ENCODE measurements at places on chromosomes 1 and 21. TPM values are rescaled to one million over a fixed set of nuclear protein-coding genes. Genes with fewer than 3 reads are reported as not detected.

GRCh38 chr1:86993269-86993985 lies 79.0 kb downstream of the HS2ST1 start:
- H3K4me3 ChIP-seq: no peak overlapping the region
- no peaks in the 10 kb centered on the region for H3K27me3 ChIP-seq
- DNase-seq: no peak
- H3K27ac ChIP-seq: no peak overlapping the region

DNA sequence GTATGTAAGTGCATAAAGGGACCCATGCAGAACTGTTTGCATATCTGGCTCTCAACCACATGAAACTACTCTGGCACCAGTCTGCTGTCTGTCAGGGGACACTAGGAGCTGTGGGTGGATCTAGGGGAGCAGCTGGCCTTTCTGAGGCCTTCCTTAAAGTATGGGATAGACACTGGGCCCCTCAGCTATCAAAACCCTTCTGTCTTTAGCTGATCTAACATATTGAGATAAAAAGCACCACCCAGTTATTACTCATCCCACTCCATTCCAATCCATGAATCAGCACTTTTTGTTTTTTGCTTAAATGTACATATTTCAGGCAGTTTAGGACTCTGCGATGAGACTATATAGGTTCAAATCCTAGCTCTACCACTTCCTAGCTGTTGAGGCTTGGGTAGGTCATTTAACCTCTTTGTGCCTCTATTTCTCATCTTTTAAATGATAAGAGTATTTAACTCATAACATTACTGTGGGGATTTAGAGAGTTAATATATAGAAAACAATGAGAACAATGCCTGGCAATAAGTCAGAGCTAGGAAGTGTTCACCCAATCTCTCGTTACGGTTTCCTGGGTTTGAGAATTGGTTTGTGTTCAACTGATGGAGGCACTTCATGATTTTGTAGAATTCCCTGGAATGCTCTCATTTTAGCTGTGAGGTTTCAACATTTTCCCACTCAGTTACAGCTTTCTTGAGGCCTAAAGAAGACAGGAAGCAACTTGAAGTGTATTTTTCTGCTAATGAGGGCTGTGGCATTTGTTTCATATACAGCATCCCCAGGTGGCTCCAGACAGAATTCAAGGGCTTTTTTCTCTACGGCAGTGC lies 68.9 kb downstream of the LRIG2 start:
- H3K27ac ChIP-seq: no peak overlapping the region
- no peaks in the 10 kb centered on the region for H3K27me3 ChIP-seq
- no peak for DNase-seq
- H3K36me3 ChIP-seq: no peaks in the 10 kb centered on the region

- DNase-seq: no peak
- no peaks in the 10 kb centered on the region for H3K4me1 ChIP-seq
- no peak overlapping the region for H3K27ac ChIP-seq
Measured at GRCh38 chr1:226908913-226909312, 31.2 kb upstream of the COQ8A start.

- no peak for DNase-seq
- H3K27me3 ChIP-seq: no peaks in the 10 kb centered on the region
- no peaks in the 10 kb centered on the region for H3K4me1 ChIP-seq
- H3K36me3 ChIP-seq: no peaks in the 10 kb centered on the region
- H3K4me3 ChIP-seq: no peak overlapping the region
Measured at GRCh38 chr1:167510881-167511280, 7.4 kb downstream of the CD247 start.

- no peak overlapping the region for H3K27ac ChIP-seq
Measured at GRCh38 chr21:36596174-36596573, 102.7 kb upstream of the SIM2 start.

GRCh38 chr21:41373253-41373652 lies 11.4 kb downstream of the MX2 start:
- DNase-seq: no peak
- no peak overlapping the region for H3K27ac ChIP-seq
- no peaks in the 10 kb centered on the region for H3K36me3 ChIP-seq
- H3K27me3 ChIP-seq: peaks cover 14% of the 10 kb centered on the region
- no peaks in the 10 kb centered on the region for H3K4me1 ChIP-seq

- H3K27ac ChIP-seq: no peak overlapping the region
- no peaks in the 10 kb centered on the region for H3K27me3 ChIP-seq
- DNase-seq: no peak
- no peaks in the 10 kb centered on the region for H3K36me3 ChIP-seq
- H3K4me3 ChIP-seq: no peak overlapping the region
- H3K4me1 ChIP-seq: no peaks in the 10 kb centered on the region
Measured at GRCh38 chr1:199646761-199647160, 380.7 kb upstream of the NR5A2 start.

- no peak for DNase-seq
- no peak overlapping the region for H3K27ac ChIP-seq
- H3K27me3 ChIP-seq: no peaks in the 10 kb centered on the region
- H3K4me1 ChIP-seq: no peaks in the 10 kb centered on the region
- no peak overlapping the region for H3K4me3 ChIP-seq
Measured at GRCh38 chr1:174060090-174060489, 37.9 kb upstream of the RC3H1 start.

DNA sequence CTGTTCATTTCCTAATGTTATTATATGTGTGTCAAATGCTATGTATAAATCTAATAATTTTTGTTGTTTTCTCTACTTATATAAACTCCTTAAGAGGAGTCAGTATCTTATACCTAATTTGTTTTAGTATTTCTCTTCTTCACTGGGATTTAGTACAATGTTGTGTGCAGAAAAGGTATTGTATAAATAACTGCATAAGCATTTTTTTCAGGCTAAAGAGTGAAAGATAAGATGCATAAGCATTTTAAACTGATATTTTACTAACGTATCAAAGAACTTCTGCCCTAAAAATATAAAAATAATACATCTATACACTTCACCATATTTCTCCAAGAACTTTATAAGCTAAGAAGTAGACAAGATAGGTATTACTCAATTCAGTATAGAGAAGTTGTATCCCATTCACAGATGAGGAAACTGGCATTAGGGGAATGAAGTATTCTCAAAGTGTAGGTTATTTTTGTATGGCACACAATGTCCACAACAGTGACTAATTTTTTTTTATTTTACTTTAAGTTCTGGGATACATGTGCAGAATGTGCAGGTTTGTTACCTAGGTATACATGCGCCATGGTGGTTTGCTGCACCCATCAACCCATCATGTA lies 59.3 kb downstream of the NUP210L start:
- H3K4me3 ChIP-seq: no peak overlapping the region
- no peaks in the 10 kb centered on the region for H3K4me1 ChIP-seq
- no peaks in the 10 kb centered on the region for H3K36me3 ChIP-seq
- no peak overlapping the region for H3K27ac ChIP-seq
- H3K27me3 ChIP-seq: no peaks in the 10 kb centered on the region

DNA sequence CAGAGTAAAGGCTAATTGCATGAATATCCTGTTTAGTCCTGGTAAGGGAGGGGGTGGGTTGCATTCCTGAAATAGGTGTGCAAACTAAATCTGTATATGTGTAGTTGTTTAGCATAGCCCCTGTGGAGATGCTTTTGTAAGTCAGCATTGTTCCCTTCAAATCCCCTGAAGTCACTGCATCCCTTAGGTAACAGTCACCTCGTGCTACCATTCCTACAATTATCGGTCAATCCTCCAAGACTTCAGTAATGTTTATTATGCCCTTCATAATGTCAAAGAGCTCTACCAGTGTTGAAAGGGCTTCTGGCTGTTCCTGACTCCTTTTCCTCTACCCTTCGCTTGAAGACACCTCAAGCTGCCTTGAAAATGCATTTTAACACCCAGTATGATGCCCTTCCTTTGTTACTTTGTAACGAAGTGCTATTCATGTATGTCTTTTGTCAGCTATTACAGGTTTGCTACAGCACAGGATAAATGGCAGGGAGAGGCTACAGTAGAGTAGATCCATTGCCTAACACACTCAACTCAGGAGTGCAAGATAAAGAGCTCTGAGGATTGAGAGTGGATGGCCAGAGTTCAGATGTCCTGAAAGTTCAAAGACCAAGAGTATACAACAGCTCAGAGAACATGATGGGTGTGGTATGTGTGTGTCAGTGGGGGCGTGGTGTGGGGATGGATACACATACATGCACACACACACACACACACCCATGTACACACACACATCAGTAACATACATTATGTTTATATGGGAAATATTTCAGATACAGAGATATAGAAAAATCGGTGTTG lies 27.4 kb upstream of the FOXD3 start:
- no peak overlapping the region for H3K27ac ChIP-seq
- H3K27me3 ChIP-seq: no peaks in the 10 kb centered on the region
- no peak overlapping the region for H3K4me3 ChIP-seq
- H3K36me3 ChIP-seq: no peaks in the 10 kb centered on the region
- DNase-seq: no peak
- no peaks in the 10 kb centered on the region for H3K4me1 ChIP-seq

DNA sequence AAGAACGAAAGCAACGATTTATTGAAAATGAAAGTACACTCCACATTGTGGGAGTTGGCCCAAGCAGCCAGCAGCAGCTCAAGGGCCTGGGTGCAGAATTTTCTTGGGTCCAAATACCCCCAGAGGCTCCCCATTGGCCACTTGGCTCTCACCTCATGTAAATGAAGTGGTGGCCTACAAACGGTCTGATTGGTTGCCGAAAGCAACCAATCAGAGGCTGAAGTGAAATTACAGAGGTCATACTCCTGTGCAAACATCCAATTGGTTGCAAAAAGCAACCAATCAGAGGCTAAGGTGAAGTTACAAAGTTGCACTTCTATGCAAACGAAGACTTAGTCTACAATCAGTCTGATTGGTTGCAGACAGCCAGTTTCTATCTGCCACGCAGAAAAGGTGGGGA lies 31.9 kb downstream of the FAM163A start:
- no peaks in the 10 kb centered on the region for H3K27me3 ChIP-seq
- H3K27ac ChIP-seq: no peak overlapping the region
- H3K4me3 ChIP-seq: no peak overlapping the region
- no peaks in the 10 kb centered on the region for H3K36me3 ChIP-seq
- H3K4me1 ChIP-seq: no peaks in the 10 kb centered on the region
- no peak for DNase-seq

GRCh38 chr1:10841118-10841517 lies 44.7 kb upstream of the CASZ1 start:
- H3K4me1 ChIP-seq: no peaks in the 10 kb centered on the region
- H3K4me3 ChIP-seq: no peak overlapping the region
- H3K27ac ChIP-seq: no peak overlapping the region
- H3K27me3 ChIP-seq: no peaks in the 10 kb centered on the region
- no peaks in the 10 kb centered on the region for H3K36me3 ChIP-seq

DNA sequence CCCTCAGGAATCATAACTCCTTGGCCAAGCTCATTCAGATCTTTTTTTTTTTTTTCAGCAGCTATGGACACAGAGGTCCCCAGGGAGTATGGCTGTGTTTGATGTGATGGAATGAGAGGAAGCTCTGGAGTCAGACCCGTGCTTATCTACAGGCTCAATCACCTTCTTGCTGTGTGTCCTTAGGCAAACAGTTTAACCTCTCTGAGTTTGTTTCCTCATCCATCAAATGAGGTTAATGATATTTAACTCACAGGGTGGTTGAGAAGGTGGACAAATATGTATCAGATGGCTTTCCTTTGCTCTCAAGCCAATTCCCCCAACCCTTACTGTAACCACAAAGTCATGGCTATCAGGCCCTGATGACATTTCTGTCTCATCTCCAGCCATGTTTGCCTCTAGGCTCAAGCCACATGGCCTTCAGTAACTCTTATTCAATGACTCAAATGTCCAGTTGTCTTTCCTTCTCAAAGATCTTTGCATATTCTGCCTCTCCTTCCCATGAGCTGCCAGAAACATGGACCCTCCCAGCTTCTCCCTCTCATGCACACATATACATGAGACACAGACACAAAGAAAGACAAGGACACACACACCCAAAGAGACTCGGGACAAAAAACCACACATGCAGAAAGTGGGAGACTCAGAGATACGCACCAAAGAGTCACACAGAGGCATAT lies 303.5 kb upstream of the KAZN start:
- no peak overlapping the region for H3K4me3 ChIP-seq
- no peak for DNase-seq
- H3K36me3 ChIP-seq: no peaks in the 10 kb centered on the region
- no peaks in the 10 kb centered on the region for H3K27me3 ChIP-seq

GRCh38 chr1:30660241-30660640 lies 63.1 kb downstream of the MATN1 start:
- no peaks in the 10 kb centered on the region for H3K36me3 ChIP-seq
- H3K27ac ChIP-seq: no peak overlapping the region
- no peak for DNase-seq
- H3K27me3 ChIP-seq: no peaks in the 10 kb centered on the region
- H3K4me1 ChIP-seq: no peaks in the 10 kb centered on the region

DNA sequence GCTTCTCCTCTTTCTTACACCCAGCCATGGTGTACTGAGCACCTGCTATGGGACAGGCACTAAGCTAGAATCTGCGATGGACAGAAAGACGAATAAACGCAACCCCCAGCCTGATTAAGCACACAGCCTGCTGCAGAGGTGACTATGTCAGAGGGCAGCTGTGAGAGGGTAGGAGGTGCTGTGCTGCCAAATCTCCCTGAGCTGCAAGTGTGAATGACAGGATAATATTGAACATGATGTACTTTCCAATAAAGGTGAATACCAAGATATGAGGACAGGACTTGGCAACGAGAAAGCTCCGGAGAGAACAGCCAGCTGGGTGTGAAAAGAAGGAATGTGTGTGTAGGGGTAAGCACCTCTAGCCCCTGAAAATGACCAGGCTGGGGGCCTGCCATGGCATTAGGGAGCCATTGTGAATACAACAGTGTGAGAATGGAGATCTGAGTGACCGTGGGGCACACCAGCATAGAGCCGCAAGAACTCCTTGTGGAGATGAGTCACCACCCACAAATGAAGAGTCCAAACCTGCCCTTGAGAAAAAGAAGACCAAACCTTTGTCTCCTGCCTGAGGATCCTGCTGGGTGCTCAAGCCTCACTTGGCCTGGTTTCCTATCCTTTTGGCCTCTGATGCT lies 83.0 kb upstream of the ATF3 start:
- H3K27ac ChIP-seq: no peak overlapping the region
- no peak for DNase-seq
- no peaks in the 10 kb centered on the region for H3K27me3 ChIP-seq
- H3K4me3 ChIP-seq: no peak overlapping the region

- DNase-seq: no peak
- H3K27ac ChIP-seq: no peak overlapping the region
- no peaks in the 10 kb centered on the region for H3K36me3 ChIP-seq
- no peak overlapping the region for H3K4me3 ChIP-seq
Measured at GRCh38 chr1:12600335-12600734, 17.7 kb downstream of the DHRS3 start.

GRCh38 chr1:151465026-151465425 lies 5.7 kb upstream of the POGZ start:
- no peak overlapping the region for H3K27ac ChIP-seq
- H3K4me3 ChIP-seq: no peak overlapping the region
- no peak for DNase-seq
- no peaks in the 10 kb centered on the region for H3K4me1 ChIP-seq

GRCh38 chr1:208724079-208724478 lies 479.9 kb upstream of the PLXNA2 start:
- no peak overlapping the region for H3K27ac ChIP-seq
- H3K36me3 ChIP-seq: no peaks in the 10 kb centered on the region
- no peak overlapping the region for H3K4me3 ChIP-seq
- no peaks in the 10 kb centered on the region for H3K27me3 ChIP-seq
- H3K4me1 ChIP-seq: no peaks in the 10 kb centered on the region

CRNN gene
- total RNA-seq: not detected

NFASC gene
- 0.63 TPM for total RNA-seq

OR2L13 gene
- total RNA-seq: not detected

HSPA6 gene
- total RNA-seq: not detected

ALPL gene
- 0.67 TPM for total RNA-seq

CATSPERE gene
- total RNA-seq: 1.4 TPM

DNAH14 gene
- 24.6 TPM for total RNA-seq

MROH9 gene
- not detected for total RNA-seq
